Stimulated activated CD8-positive, alpha-beta memory T cell treated with anti-CD3 and anti-CD28 coated beads, Interleukin-4, amount 100 ng/mL, for 1 hour (primary cell): ENCODE measurements at places on chromosomes 2 and 18.

DNA sequence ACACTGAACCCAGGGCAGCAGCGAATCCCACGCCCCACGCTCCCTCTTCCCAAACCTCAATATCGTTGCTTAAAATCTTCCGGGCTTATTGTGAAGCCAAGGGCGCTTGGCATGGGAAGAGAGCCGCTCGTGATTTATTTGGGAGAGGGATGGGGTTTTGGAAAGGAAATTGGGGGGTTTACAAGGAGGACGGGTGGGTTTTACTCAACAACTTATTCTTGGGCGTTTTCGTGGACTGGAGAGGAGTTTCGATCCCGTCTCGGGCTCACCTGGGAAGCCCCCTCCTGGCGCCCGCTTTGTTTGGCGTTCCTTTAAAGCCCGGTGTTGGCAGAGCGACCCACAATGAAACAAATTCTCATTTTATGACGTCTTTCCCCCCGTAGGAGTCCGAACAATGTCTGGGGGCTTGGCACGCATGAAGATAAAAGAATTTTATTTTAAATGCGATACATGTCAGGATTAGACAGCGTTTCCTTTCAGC lies 135.3 kb downstream of the INSIG2 start:
- no peak for DNase-seq

GRCh38 chr2:2192091-2192955 lies 138.8 kb downstream of the MYT1L start:
- DNase-seq, result no peak

GRCh38 chr18:59639136-59639535 lies 58.1 kb downstream of the CCBE1 start:
- no peak for DNase-seq

DNA sequence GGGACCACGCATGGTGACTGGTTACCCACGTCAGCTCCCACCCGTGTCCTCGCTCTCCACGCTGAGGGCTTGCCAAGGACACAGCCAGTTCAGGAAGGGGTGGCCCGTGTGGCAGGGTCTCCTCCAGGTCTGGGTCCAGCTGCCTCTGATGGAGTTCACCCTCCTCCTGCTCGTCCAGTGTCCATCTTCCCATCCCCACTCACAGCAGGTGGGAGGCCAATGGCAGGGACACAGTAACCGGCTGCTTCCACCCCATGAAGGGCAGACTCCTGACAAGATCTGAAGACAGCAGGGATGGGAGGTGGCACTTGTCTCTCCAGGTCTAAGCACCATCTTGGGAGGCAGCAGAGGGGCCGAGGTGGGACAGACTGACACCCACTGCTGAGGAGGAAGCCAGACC lies 106.4 kb downstream of the NDUFA10 start:
- no peak for DNase-seq

- DNase-seq, result no peak
Measured at GRCh38 chr18:63091671-63092364, 227.8 kb downstream of the BCL2 start.

DNA sequence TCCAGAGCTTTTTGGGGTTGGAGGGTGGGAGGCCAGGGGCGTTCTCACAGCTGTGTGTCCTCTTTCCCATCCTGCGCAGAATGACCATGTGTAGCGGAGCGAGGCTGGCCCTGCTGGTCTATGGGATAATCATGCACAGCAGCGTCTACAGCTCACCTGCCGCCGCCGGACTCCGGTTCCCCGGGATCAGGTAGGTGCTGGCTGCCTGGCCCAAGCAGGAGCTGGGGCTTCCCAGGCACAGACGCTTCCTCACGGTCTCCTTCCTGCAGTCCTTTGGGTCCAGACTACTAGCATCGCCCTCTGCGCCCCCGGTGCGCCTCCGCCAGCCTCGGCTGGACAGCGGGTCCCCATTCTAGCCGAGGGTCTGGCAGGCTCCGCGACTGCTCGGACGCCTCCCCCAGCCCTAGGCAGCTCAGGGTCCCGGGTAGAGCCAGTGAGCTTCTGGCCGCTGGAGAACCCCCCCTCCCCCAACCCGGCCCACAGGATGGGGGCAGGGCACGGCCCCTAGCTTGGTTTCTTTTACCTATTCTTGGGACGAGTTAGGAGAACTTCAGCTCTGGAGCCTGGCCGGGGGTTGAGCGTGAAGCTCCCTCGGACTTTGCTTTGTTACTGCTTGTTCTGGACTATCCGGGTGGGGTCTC lies 756 bp downstream of the ADCYAP1 start:
- DNase-seq, result no peak
